Activated naive CD4-positive, alpha-beta T cell treated with Interleukin-2 at 50 U/mL for 16 hours (primary cell): ENCODE measurements at places on chromosomes 2 and 18.

DNA sequence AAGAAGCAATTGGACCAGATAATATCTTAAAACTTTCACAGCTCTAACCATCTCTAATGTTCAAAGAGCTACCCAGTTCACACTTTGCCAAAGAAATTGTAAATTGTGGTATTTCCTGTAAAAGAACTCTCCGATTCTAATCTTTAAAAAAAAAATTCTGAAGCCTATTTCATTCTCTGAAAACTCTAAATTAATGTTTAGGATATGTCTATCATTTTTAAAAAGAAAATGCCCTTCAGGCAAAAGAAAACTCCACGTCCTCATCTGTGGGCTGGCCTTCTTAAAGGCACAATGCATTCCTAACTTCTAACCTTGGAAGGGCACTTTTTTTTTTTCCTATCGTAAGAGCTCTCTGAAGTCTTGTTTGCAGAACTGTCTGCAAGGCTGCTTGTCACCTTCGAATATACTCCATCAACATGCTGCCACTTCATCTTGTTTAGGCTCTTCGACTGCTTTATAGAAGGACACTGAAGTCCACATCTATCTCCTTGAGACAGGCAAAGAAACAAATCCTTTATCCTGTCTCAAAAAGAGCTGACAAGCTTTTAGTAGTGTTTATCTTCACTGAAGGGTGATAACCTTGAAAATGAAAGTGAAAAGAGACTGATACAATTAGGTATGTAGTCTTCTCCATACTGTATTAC is 124.3 kb upstream of the SLC39A10 start:
- no peak for DNase-seq

GRCh38 chr18:79071037-79071436 is 1.8 kb downstream of the ATP9B start:
- DNase-seq, result no peak

- no peak for DNase-seq
These were observed 593.1 kb downstream of the TMX3 start for GRCh38 chr18:68121826-68122225.

GRCh38 chr2:234212534-234212933 is 162.0 kb downstream of the SPP2 start:
- no peak for DNase-seq

GRCh38 chr2:26946841-26947784 is 23.3 kb upstream of the MAPRE3 start:
- DNase-seq, result no peak

DNA sequence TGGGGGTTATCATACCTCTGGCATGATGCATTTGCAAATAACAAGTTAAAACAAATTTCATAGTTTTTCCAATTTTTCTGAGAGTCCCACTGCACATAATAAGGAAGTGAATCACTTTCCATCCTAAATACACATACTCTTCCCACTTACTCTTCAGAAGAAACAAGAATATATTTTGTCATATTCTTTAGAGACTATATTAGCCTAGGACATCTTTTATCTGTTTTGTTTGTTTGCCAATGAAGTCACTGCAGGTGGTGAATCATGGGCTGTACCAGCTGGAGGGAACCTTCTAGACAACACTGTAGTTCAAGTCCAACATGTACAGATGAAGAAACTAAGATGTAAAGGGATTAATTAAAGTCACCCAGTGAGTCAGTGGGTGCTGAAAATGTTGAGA is 116.8 kb downstream of the XIRP2 start:
- no peak for DNase-seq

DNA sequence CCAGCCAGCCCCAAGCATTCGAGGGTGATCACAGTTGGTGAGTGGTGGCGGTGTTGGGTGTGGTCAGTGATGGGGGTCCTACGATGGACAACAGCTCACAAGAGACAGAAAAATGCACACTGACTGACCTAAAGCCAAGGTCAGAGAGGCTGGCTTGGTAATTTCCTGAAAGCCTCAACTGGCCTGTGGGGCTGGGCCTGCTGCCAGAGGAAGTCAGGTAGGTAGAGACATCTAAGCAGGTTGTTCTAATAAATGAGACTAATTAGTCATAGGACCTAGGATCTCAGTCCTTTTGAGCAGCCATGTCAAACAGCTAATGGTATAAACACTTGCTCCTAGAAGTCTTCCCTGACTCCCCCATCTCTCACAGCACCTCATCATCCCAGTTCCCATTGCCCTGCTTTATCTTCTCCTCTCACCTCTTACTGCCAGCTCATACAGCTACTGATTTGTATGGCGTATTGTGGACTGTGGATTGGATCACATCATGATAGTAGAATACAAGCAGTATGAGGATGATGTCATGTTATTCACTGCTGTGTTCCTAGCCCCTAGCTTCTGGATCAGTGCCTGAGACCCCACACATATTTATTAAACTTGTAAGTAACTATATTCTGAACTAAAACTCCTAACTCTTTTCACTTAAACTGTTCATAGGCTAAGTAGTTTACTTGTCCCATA is 262.9 kb upstream of the KLHL29 start:
- DNase-seq, result no peak

GRCh38 chr2:23924589-23925359 is 2.1 kb downstream of the ATAD2B start:
- no peak for DNase-seq

GRCh38 chr18:61459896-61460648 is 126.8 kb downstream of the CDH20 start:
- no peak for DNase-seq

GRCh38 chr2:18304849-18305248 is 255.6 kb downstream of the RDH14 start:
- no peak for DNase-seq

GRCh38 chr2:105498281-105498846 is 99.5 kb upstream of the FHL2 start:
- DNase-seq, result no peak

DNA sequence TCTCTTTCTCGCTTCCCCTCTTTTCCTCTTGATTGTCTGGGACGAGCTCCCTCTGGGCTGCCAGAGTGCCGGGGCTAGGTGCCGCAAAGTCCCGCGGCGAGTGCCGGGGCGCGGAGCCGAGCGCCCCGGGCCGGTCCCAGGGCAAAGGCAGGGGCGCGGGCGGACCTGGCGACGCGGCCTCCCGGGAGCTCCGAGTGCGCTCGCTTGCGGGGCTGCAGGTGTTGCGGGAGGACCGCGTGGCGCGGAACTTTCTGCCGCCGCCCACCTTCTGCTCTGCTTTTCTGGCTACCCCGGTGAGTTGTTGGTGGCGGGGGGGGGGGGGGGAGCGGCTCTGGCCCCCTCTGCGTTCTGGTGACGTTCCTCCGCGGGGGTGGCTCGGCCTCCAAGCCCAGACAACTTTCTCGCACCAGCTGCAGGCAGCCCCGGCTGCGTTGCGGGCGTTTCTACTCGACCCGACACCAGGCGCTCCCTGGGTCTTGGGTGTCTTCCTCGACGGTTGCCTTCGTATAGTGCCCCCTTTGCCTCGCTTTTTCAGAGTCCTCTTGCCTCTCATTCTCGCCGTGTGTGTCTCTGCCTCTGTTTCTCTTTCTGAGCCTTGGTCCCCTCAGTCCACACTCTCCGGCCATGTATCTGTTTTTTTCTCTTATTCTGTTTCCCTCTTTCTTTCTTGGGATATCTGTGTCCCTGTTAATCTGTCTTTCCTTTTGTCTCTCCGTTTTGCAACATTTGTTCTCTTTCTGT is 759 bp downstream of the GALNT13 start:
- DNase-seq, result no peak

DNA sequence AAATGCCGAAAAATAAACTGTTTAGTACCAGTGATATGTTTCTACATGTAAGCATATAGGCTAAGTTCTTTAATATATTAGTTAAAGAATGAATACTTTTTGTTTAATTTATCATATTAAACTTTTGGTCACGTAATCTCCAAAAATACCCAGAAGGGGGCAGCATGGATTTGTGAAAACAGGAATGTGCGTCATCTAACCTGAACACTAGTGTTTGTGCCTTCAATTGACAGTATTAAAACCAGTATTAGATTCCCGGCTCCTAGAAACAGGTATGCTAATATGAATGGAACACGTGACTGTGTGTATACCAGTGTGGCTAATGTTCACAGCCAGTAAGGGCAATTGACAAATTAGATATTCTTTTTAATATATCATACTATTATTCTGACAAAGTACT is 51.8 kb downstream of the WDR7 start:
- DNase-seq, result no peak

GRCh38 chr2:148534416-148535204 is 109.9 kb upstream of the EPC2 start:
- no peak for DNase-seq

DNA sequence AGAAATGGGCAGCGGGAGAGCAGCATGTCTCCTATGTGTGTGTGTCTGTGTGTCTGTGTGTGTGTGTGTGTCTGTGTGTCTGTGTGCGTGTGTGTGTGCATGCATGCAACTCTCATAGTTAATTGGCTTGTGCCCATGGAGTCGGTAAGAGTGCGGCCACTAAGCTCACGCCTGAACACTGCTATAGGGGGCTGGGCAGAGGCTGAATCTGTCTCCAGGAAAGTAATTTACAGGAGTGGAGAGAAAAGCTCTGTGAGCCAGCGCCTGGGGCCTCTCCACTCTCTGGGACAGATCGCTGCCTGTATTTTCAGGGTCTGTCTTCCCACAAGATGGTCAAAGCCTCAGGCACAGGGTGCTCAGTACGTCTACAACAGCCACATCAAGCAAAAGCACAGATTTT is 553.4 kb downstream of the TNS1 start:
- no peak for DNase-seq

- no peak for DNase-seq
These were observed 8.6 kb upstream of the ZNF407 start for GRCh38 chr18:74589021-74589420.

GRCh38 chr2:233349005-233349998 is 5.0 kb upstream of the DGKD start:
- DNase-seq, result no peak

DNA sequence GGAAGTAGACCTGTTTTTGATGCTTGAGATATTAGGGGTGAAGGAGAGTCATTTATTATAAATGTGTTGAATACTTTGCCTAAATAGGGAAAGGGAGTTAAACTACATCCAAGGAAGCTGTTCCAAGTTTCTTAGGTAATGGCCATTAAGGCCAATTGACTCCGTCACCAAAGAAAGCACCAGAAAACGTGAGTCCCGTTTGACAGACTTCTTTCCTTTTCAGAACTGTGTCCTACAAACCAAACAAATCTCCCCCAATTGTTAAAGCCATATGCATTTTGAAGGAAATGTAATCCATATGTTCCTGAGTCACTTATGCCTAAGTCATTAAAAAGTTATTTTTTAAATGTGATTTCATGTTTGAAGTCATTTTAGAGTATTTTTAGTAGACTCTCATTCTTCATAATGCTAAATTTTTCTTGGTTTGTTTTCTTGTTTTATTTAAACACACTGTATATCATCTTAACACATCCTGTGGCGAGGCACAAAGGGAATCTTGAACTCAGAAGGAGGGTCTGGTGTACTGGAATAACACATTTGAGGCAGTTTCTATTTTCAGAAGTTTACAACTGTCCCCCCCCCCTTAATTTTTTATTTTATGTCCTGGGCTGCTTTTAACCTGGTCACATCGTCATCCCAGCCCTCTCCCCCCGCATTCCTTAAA is 133.7 kb downstream of the RHBDD1 start:
- no peak for DNase-seq

DNA sequence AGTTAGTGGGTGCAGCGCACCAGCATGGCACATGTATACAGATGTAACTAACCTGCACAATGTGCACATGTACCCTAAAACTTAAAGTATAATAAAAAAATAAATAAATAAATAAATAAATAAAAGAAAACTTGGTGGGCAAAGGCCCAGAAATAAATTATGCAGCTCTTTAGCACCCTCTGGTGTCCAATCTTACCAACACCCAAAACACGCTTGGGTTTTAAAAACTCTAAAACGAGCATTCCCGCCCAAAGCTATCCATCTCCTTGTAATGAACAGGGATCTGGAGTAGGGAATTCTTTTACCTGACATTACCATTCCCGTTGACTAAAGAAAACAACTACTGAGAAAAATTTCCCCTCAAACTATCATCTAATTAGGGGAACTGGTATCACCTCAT is 2005.9 kb upstream of the CELF4 start:
- no peak for DNase-seq

DNA sequence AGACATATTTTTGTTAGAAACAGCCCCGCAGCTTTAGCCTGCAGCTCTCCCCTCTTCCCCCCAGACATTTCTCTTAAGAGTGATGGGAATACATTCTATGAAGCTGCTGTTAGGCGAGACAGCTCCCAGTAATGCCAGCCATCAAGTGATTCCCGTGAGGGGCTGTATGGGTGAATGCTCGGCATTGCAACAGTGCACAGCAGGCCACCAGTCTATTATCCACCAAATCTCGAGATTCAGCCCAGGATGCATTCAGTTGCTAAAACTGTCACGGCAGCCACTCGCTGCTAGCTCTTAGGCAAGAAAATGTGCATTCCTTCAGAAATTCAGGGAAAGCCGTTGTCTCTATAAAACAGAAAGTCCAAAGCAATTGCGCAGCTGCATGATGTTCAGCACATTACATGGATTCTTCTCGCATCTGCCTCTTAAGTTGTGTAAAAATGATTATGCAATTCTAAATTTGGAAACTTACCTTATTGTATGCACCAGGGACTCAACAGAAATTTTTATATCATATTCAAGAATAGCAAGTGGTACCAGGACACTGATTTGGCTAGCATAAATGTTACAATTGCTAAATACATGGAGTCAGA is 211.3 kb upstream of the ARL4C start:
- DNase-seq, result no peak

- DNase-seq, result no peak
These were observed 56.5 kb upstream of the TWIST2 start for GRCh38 chr2:238791354-238791753.

DNA sequence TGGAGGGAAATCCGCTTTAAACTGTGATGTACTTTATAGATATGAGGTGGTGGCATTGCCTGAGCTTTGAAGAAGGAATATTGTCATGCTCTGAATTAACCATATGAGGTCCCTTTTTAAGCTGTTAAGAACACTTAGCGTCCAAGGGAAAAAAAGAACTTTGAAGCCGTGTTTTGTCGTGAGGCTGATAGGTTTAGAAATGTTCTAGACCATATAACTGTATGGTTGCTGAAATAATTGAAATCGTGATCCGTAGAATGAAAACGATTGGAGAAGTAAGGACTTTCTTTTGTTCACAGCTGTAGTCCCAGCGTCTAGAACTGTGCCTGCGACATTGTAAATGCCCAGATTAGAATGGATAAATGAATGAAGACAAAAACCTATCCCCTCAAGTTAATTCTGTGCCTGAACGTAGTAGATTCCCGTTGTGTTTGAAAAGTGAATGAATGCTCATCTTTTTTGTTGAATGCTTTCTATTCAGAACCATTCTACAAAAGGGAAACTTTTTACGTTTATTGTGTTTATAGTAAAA is 1.5 kb downstream of the SMCHD1 start:
- no peak for DNase-seq
